ENCODE measurements at places on chromosomes 16 and 17. TPM values are rescaled to one million over a fixed set of nuclear protein-coding genes. Genes with fewer than 3 reads are reported as not detected.
A peak's percentile ranks its signal among the peaks of the same experiment; 100 is the strongest.

- no peak for DNase-seq
Observed at GRCh38 chr16:21005008-21005407, 104.4 kb downstream of the LYRM1 start.

DNA sequence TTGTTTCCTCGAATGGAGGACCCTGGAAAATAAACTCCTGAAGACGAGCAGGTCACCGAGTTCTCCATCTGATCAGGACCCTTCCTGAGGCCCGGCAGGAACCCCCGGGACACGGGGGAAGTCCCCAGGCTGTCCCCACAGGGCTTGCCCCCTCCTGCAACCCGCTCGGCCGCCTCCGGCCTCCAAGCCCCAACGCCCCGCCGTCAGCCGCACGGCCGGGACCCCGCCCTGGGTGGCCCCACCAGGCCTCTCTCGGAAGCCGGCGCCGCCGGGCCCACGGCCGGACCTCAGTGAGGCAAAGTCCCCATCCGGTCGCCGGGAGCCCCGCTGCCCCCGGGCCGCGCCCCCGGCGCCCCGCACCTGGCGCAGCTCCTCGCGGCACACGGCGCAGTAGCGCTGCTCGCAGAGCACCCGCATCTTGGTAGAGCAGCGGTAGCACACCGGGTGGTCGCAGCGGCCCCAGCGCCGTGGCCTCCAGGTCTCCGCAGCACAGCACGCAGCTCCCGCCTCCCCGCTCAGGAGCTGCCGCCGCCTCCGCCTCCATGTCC, 383 bp downstream of the ZNF598 start:
- DNase-seq, result peak; percentile 22

Gene C17orf100
- total RNA-seq, result 0.69 TPM

- peak; percentile 85 for DNase-seq
Observed at GRCh38 chr16:4330277-4330874, 14.5 kb downstream of the GLIS2 start.

DNA sequence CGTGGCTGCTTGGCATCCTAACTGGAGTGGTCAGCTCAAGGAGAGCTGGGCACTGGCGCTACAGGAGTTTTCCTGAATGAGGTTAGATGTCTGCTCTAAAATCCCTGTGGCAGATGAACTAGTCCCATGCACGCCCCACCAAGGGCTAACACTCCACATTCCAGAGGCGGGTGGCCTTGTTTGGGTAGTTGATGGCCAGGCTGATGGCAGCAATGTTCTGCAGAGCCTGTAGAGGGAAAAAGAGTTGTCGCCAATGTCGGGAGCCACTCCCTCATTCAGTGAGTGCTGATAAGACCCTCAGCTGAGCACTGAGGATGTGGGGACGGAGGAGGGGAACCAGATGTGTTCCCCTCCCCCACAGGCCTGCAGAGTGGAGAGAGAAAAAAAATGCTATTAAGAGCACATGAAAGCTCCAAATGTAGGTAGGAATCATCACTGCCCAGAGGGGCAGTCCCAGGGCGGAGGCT, 42.5 kb upstream of the ATP2A3 start:
- no peak for DNase-seq

GRCh38 chr17:50947782-50948543, 81.8 kb upstream of the TOB1 start:
- DNase-seq, result peak; percentile 65

DNA sequence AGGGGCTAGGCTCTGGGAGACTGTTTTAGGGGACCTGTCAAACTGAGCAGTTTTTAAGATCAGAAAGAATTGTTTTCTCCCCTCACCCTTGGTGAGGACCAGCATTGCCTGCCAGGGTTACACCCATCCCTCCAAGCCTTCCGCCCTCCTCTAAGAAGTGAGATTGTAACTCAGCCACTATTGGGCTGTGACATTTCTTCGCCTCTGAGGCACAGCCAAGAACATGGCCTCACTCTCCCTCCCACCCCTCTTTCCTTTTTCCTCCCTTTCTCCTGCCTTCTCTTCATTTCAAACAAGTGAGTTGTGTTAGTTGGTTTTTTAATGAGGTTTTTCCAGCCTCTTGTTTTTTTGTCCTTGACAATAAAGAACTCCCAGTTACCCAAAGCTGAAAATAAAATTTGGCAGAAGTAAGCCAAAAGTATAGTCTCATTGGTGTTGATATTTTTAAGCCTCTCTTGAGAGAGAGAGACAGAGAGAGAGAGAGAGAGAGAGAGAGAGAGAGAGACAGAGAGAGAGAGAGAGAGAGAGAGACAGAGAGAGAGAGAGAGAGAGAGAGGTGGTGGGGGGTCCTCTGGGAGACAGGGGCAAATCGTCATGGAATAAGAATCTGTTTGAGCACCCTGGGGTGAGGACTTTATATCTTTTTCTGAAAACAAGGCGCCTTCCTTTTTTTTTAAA, 77.2 kb upstream of the TBX2 start:
- no peak for DNase-seq

DNA sequence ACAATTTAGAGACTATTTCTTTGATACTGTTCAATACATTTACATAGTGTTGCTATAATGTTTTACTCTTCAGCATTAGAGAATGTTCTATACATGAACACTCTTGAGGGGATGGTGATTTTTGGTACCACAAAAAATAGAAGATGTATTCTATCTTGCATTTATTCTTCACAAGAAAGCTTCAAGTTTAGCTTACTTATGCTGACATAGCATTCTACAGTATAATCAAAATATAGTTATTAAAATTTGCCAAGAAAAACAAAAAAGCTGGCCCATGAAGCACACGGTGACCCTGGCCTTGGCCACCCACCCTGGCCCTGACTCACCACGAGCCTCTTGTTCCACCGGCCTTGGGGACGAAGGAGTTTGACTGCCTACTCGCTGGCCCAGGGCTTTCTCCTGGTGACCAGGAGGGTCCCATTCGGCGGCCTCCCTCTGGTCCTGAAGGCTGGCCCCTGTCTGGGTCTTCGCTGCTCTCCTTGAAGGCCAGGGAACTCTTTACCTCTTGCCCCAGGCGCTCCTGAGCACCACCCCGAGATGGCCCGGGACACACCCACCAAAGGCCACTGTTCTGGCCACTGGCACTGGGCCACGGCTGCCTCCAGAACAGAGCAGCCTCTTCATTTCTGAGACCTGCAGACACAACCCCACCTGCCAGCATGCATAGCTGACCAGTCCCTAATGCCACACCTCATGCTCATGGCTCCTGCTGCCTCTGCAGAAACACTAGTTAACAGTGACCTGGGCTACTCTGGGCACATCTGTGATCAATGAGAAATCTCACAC, 22.5 kb upstream of the ICAM2 start:
- no peak for DNase-seq

Gene OR1A1
- not detected for total RNA-seq
